ENCODE measurements at places on chromosomes 7 and 10.

DNA sequence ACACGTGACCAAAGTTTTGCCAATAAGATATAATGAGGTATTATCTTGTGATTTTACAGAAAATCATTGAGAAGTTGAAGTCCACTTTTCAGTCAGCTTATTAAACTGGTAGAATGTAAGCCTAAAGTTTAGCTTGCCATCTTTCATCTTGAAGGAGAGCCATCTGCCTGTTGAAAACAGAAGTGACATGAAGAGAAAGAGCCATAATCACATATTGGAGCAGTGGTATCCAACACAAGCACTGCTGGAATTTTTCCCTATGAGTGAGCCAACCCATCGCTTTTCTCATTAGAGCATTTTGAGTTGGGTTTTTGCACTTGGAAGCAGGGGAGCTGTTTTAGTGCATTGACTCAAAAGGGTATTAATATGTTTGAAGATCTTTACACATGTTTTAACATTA is 117.6 kb upstream of the FERD3L start:
- no peak for DNase-seq

DNA sequence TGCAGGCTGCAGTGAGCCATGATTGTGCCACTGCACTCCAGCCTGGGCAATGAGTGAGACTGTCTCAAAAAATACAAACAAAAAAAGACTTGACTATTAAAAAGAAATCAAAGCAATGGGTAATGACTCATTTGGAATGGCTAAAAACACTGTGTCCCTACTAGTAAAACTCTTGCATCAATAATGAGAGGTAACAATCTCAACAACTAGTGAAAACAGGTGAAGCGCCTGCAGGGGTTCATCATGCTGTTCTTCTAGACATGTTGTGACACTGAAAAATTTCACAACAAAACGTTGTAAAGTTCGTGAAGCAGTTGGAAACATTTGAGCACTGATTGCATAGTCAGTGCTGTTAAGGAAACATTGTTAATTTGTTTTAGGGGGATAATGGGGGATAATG is 26.9 kb upstream of the SLC29A4 start:
- DNase-seq: no peak

- DNase-seq: no peak
These were observed 13.9 kb downstream of the DIP2C start for GRCh38 chr10:675532-675931.

GRCh38 chr7:38574086-38574485 is 57.1 kb downstream of the AMPH start:
- DNase-seq: no peak

GRCh38 chr10:102159051-102159597 is 6.9 kb downstream of the NOLC1 start:
- DNase-seq: no peak

DNA sequence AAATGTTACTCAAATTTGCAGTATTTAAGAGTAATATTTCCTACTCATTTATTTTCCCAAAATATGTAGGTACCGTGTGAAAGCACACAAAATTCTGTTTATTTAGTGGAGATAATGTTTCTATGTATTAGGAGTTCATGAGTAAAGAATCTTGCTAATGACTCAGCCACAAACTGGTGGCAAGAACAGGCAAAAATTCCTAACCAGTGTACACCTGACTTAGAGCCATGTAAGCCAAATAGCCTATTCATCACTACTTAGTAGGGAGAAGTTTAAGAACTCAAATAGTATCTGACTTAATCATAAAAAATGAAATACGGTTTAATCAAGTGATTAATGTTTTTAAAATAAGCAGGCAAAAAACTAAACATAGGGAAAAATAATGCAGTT is 169.0 kb downstream of the SRPK2 start:
- DNase-seq: no peak

DNA sequence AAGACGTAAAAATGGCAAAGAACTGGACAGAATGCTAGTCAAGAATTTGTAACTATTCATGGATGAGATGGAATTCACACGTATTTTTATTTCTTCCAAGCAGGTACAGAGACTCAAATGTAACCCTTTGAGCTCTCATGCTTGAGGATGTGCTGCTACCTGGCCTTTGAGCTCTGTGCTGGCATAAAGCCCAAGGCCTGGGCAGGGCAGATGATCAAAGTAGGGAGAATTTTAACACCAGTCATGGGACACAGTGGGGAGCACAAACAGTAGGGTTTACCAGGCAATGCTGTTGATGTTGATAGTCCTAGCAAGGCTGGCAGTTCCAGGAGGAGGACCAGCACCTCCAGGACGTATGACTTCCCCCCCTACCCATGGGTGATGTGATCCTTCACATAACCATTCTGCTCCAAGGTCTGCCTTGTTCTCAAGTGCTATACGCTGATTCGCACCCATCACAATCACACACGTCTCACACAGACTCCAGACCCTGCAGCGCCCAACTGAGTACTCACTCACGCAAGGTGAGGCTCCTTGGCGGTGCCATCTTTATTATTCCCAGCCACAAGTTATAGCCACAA is 48.6 kb upstream of the DLG5 start:
- no peak for DNase-seq

DNA sequence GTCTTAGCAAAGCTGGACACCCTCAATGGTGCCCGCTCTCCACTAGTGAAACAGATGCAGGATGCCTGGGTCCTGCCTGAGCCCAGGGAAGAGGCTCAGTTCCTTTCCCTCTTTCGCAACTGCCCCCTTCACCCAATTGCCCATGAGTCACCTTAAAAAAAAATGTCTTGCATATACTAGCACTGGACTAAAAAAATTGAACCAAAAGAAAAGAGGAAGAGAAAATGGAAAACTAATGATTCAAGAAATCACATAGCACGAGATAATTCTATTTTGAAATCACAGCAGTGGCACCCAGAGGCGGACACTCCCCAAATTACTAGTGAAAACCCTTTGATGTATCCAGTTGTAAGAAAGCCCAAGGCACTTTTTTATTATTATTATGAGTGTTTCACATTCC is 972.5 kb downstream of the LRMDA start:
- DNase-seq: no peak

Measured in bone marrow (tissue), 2 donors.